ENCODE measurements at places on chromosomes 3 and 15.

GRCh38 chr3:177729956-177730681 is 532.8 kb upstream of the TBL1XR1 start:
- H3K36me3 ChIP-seq = peaks cover 3% of the 10 kb centered on the region
- no peak overlapping the region for H3K27ac ChIP-seq
- H3K4me1 ChIP-seq = peaks cover 2% of the 10 kb centered on the region
- no peak overlapping the region for H3K4me3 ChIP-seq
- DNase-seq = no peak
- peaks cover 2% of the 10 kb centered on the region for H3K27me3 ChIP-seq

DNA sequence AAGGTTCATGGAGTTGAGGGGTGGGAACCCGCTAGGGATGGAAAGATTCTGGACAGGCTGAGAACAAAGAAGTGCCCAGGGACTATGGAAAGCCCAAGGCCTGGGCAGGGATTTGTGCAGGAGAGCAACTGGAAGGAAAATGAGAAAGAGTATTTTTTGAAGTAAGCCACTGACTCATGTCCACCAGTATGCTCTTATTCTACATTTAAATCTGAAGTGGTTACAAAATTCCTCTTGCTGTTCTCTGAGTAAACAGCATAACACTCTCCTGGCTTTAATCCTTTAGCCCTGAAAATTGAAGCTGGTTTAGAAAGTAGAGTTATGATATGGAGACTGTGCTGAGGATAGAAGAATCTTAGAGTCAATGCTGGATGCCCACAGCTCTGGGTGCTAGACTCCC is 165.2 kb downstream of the ISL2 start:
- H3K27me3 ChIP-seq = no peaks in the 10 kb centered on the region
- H3K27ac ChIP-seq = no peak overlapping the region
- no peak overlapping the region for H3K4me3 ChIP-seq
- H3K36me3 ChIP-seq = peaks cover 38% of the 10 kb centered on the region

DNA sequence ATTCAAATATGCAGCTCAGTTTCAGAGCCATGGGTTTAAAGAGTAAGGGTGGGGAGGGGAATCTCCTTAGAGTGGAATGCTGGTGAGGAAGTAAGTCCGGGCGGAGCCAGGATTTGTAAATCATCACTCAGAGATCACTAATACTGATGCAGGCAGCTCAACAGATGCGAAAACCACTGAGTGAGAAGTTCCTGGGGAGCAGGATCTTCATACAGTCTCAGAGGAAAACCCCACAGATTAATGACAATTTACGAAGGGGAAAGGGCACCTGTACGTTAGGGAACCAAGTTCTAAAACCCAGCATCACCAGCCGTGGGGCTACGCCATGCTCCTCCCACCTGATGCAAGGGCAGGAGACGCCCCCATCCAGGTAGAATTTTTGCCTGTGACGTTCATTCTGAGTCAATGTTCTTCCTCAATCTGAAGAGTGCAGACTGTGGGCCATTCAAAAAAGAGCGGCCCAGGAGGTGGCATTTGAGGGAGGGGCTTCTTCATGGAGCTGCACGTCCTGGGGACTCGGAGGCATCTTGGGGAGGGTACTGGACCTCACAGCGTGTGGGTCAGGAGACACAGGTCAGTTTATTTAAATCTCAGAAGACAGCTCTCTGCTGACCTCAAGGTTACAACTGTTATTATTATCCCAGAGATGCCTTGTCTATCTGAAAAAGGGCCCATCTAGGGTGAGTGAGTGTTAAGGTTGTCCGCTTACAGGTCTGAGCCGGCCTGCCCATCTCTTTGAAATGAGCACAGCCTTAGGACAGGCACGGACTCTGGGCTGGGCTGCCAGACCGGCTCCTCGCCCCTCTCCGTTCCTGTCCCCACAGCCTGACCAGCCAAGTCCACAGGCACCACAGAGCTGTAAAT is 228.0 kb downstream of the XXYLT1 start:
- no peaks in the 10 kb centered on the region for H3K36me3 ChIP-seq
- DNase-seq = no peak
- H3K4me3 ChIP-seq = no peak overlapping the region
- peaks cover 3% of the 10 kb centered on the region for H3K27me3 ChIP-seq
- H3K4me1 ChIP-seq = peaks cover 14% of the 10 kb centered on the region

DNA sequence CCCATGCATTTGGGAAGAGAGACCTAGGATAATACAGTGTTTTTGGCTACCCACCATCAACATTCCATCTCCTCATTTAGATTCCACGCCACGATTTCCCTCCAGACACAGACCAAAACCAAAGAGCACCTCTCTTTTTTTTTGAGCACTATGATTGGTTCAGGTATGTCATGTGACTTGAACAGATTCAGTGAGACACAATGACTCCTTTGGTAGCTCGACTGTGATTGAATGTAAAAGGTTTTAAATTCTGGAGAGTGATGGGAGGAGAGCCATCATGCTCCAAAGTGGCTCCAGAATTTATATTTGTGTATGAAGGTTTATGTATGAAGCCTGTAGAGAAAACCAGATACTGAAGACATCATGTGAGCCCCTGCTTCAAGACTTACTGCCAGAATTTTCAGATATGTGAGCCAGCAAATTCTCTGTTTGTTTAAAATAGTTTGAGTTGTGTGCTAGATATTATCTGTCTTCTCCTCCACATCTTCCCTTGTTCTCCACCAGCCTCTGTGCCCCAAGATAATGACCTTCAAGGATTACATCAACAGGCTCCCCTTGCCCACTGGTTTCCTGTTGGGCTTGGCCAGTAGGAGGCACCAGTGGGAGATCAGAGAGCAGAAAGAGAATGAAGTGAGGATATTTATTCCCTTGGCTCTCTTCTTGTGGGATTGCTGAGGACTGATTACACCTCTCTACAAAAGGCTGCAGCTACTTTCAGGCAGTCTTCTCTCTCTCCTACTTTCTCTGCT is 12.5 kb downstream of the MYD88 start:
- peaks cover 17% of the 10 kb centered on the region for H3K4me1 ChIP-seq
- H3K27me3 ChIP-seq = no peaks in the 10 kb centered on the region
- peak overlapping the region; percentile 76 for H3K27ac ChIP-seq
- peaks cover 4% of the 10 kb centered on the region for H3K36me3 ChIP-seq
- DNase-seq = no peak

- H3K4me1 ChIP-seq = peaks cover 26% of the 10 kb centered on the region
- no peak for DNase-seq
- peaks cover 3% of the 10 kb centered on the region for H3K36me3 ChIP-seq
- no peak overlapping the region for H3K27ac ChIP-seq
- peak overlapping the region; percentile 46 for H3K4me3 ChIP-seq
These were observed 90.6 kb downstream of the ZNF621 start for GRCh38 chr3:40615110-40615915.

GRCh38 chr3:142866841-142867631 is 21.8 kb downstream of the PCOLCE2 start:
- H3K27me3 ChIP-seq = peaks cover 7% of the 10 kb centered on the region
- no peaks in the 10 kb centered on the region for H3K36me3 ChIP-seq
- no peak for DNase-seq
- H3K4me1 ChIP-seq = no peaks in the 10 kb centered on the region
- no peak overlapping the region for H3K27ac ChIP-seq

DNA sequence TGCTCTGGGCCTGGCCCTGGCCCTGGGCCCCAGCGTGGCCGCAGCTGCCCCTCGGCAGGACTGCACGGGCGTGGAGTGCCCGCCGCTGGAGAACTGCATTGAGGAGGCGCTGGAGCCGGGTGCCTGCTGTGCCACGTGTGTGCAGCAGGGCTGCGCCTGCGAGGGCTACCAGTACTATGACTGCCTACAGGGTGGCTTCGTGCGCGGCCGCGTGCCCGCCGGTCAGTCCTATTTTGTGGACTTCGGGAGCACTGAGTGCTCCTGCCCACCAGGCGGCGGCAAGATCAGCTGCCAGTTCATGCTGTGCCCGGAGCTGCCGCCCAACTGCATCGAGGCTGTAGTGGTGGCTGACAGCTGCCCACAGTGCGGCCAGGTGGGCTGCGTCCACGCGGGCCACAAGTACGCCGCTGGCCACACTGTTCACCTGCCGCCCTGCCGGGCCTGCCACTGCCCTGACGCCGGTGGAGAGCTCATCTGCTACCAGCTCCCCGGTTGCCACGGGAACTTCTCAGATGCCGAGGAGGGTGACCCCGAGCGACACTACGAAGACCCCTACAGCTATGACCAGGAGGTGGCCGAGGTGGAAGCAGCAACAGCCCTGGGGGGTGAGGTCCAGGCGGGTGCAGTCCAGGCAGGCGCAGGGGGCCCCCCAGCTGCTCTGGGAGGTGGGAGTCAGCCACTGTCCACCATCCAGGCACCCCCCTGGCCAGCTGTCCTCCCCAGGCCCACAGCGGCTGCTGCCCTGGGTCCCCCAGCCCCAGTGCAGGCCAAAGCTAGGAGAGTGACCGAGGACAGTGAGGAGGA is 21.7 kb downstream of the FBLN2 start:
- H3K27me3 ChIP-seq = peaks cover 10% of the 10 kb centered on the region
- H3K4me1 ChIP-seq = no peaks in the 10 kb centered on the region
- DNase-seq = no peak
- no peaks in the 10 kb centered on the region for H3K36me3 ChIP-seq
- no peak overlapping the region for H3K27ac ChIP-seq

DNA sequence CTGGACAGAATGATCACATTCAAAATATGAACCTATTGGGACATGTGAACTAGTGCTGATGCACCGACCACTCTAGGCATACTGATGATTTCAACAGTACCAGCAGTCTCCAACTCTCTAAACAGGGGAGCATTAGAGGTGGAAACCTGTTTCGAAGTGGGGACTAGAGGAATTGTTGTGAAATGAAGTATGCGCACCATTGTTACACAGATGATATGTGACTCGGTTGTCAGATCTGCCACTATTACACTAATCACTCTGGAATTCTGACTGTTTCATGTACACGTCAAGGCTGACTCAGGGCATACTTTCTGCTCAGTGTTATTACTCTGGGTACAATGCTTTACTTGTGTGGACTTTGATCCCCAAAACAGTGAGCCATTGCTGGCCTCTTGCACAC is 198.2 kb upstream of the UBE2E2 start:
- no peak for DNase-seq
- no peak overlapping the region for H3K27ac ChIP-seq
- H3K4me3 ChIP-seq = no peak overlapping the region
- peaks cover under 1% of the 10 kb centered on the region for H3K27me3 ChIP-seq
- H3K36me3 ChIP-seq = no peaks in the 10 kb centered on the region

DNA sequence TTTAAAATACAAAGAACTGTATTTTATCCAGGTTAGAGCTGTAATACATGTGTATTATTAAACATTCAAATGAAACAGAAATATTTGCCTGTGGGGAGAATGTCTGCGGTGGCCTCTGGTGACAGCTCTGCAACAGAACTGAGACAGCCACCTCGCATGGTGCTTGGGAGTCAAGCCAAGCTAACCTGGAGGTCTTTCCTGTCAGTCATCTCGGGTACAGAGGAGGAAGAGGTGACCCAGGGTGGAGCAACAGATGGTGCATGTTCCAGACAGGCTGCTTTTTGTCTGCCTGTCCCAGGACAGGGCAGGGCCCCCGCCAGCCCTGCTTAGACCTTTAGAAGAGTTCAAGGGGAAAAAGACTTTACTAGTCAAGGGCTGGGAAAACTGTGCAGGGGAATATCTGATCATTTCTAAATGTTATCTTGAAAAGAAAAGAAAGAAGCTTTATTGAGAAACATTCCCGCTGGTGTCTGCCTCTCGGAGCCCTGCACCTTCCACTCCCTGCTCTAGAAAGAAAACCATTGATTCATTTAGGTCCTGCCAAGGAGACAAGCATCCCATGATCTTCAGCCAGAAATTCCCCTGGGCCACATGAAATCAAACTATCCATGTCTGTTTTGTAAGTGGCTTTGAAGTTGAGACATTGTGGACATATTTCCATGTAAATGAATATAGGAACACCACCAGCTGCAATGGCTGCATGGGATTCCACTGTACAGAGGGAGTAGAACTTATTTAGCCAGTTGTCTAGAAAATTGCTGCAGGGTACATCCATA is 5.5 kb upstream of the NR2E3 start:
- no peak overlapping the region for H3K4me3 ChIP-seq
- peaks cover 17% of the 10 kb centered on the region for H3K27me3 ChIP-seq
- peaks cover 3% of the 10 kb centered on the region for H3K4me1 ChIP-seq
- no peak for DNase-seq
- H3K36me3 ChIP-seq = peaks cover 2% of the 10 kb centered on the region

DNA sequence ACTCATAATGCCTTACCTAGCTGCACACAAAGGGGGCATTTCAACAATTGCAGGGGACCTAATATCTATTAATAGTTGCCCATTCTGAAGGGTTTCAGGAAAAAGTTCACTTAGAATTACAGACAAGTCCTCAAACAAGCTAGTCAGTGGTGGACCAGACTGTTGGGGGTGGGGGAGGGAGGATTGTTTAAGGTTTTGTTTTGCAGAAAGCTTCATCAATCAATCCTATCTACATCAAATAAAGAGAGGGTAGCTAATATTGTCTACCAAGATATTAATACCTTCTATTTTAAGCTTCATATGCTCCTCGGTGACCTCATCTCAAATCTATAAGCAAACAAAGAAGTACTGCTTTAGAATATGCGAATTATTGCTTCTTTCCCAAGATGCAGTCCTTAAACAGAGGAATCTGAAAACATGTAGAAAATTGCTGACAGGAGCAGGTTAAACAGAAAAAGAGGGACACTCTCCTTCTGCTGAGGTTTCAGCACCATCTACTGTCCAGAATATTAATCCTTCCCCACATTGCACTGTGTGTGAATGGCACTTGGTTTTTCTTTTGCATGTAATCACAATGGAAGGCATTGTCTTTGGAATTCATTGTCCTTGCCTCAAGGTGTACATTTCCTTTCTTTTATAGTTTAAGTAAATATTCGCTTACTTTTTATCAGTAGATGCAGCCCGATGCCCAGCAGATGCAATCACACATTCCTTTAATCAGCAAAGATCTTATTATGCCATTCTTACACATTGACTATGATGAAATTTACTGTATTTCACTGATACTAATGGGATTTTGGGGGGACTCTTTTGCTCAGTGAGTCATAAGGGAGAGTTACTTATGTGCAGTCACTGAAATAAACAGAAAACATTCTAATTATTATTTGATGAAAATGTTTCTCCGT is 94.7 kb downstream of the IL5RA start:
- DNase-seq = no peak
- H3K27me3 ChIP-seq = peaks cover 11% of the 10 kb centered on the region
- no peaks in the 10 kb centered on the region for H3K36me3 ChIP-seq
- no peak overlapping the region for H3K4me3 ChIP-seq
- H3K27ac ChIP-seq = no peak overlapping the region

GRCh38 chr15:33007303-33007855 is 187.1 kb downstream of the FMN1 start:
- DNase-seq = no peak
- no peak overlapping the region for H3K27ac ChIP-seq
- H3K27me3 ChIP-seq = peaks cover 6% of the 10 kb centered on the region
- no peak overlapping the region for H3K4me3 ChIP-seq
- no peaks in the 10 kb centered on the region for H3K36me3 ChIP-seq
- no peaks in the 10 kb centered on the region for H3K4me1 ChIP-seq

- peaks cover 38% of the 10 kb centered on the region for H3K36me3 ChIP-seq
- H3K27me3 ChIP-seq = no peaks in the 10 kb centered on the region
- peaks cover 26% of the 10 kb centered on the region for H3K4me1 ChIP-seq
- peak overlapping the region; percentile 28 for H3K27ac ChIP-seq
- no peak for DNase-seq
- no peak overlapping the region for H3K4me3 ChIP-seq
These were observed 17.6 kb downstream of the CTSH start for GRCh38 chr15:78927077-78927790.

Data from memory B cell (primary cell).